ENCODE measurements at places on chromosomes 3 and 15. TPM values are rescaled to one million over a fixed set of nuclear protein-coding genes. Genes with fewer than 3 reads are reported as not detected.

Gene TMC3
- total RNA-seq, result not detected

Gene NRG4
- not detected for total RNA-seq

Gene DUOXA1
- total RNA-seq, result not detected

Gene GOLGA6L4
- 1.1 TPM for total RNA-seq

Gene SLC2A2
- total RNA-seq, result not detected

Gene HCN4
- not detected for total RNA-seq
